ENCODE measurements at places on chromosomes 5 and 9.
A peak's percentile ranks its signal among the peaks of the same experiment; 100 is the strongest.

- no peak for DNase-seq
Measured at GRCh38 chr9:137139468-137140150, 655 bp downstream of the GRIN1 start.

DNA sequence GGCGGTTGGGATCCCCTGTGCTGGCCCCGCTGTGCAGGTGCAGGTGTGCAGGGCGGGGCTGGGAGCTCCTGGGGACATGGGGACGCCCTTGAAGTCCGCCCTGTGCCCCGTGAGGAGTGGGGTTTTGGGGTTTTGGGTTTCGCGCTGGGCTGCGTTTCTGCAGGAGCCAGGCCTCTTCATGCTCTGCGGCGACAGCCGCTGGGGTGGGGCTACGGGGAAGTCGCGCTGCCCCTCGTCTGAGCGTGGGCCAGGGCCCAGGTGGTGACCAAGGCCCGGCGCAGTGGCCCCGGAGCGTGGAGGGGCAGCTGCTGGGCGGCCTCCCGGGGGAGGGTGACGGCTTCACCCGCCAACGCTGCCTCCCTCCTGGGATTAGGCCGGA, 47.8 kb upstream of the IRX4 start:
- DNase-seq, result no peak

GRCh38 chr9:114098021-114098935, 814 bp downstream of the KIF12 start:
- no peak for DNase-seq

DNA sequence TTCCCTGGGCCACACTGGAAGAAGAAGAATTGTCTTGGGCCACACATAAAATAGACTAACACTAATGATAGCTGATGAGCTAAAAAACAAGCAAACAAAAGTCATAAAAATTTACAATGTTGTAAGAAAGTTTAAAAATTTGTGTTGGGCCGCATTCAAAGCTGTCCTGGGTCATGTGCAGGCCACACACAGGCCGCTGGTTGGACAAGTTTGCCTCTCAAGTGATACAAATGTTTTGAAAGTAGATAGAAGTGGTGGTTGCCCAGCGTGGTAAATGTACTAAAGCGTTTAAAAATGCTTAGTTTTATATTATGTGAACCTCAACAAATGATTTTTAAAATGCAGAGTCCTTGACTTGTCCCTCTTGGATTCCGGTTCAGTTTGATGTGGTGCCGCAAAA, 94.9 kb upstream of the TBCA start:
- no peak for DNase-seq

GRCh38 chr9:134221273-134222017, 57.1 kb upstream of the RNU6ATAC start:
- DNase-seq, result no peak

DNA sequence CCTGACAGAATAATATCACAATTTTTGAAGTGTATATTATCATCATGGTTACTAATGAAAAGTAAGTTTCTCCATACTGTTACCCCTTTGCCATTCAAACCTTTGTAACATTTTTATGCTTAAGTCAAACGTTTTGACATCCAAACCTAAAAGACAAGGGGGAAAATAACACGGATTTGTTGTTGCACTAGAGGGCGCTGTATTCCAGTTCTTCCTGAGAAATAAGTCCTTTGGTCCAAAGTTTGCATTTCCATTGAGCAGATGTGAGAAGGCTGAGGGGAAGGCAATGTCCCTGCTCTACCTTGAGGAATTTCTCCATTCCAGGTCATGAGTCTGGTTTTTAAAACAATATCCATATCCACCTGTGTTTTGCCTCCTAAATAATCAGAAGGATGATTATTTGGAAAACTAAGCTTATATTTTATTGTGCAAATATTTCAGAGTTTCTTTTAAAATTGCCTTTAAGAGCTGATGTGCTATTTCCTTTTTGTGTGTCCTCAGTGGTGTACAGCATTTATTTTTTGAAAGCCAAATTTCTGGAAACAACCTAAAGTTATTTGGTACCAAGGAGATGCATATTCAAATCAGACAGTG, 9.7 kb downstream of the LECT2 start:
- DNase-seq, result no peak

- DNase-seq, result no peak
Measured at GRCh38 chr5:177511181-177511580, 1.6 kb upstream of the DOK3 start.

DNA sequence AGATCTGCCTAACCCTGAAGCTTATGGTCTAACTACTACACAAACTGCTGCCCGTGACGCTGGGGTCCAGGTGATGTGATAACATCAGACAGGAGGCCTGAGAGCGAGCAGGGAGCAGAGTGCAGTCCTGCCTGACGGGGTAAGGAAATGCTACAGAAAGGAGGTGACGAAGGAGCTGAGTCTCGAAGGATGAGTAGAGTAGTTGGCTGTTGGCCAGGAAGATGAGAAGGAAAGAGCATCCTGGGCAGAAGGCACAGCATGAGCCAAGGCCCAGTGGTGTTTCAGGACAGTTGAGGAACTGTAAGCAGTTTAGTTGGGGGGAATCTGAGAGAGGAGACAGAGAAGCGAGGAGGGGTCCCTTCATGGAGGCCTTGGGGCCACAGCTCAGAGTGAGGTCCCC, 136.0 kb upstream of the TBC1D2 start:
- DNase-seq, result no peak

DNA sequence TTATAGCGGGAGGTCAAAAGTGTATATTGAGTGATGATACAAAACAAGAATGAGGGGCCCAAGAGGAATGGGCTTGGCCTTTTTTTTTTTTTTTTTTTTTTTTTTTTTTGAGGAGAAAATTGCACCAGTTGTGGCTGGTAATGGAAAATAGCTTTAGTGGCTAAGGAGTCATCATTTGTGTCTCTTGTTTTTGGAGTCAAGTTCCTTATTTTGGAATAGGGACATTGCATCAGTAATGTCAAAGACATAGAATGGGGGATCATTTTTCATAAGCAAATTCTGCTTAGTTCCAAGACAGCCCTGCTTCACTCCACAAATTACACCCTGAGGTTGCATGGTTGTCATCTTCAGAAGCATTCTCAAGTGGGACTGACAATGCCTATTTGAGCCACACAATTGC, 137.4 kb downstream of the STK32A start:
- DNase-seq, result no peak

- no peak for DNase-seq
Measured at GRCh38 chr5:109880907-109881685, 191.4 kb downstream of the MAN2A1 start.

GRCh38 chr5:113682497-113683136, 169.1 kb downstream of the YTHDC2 start:
- DNase-seq, result no peak

DNA sequence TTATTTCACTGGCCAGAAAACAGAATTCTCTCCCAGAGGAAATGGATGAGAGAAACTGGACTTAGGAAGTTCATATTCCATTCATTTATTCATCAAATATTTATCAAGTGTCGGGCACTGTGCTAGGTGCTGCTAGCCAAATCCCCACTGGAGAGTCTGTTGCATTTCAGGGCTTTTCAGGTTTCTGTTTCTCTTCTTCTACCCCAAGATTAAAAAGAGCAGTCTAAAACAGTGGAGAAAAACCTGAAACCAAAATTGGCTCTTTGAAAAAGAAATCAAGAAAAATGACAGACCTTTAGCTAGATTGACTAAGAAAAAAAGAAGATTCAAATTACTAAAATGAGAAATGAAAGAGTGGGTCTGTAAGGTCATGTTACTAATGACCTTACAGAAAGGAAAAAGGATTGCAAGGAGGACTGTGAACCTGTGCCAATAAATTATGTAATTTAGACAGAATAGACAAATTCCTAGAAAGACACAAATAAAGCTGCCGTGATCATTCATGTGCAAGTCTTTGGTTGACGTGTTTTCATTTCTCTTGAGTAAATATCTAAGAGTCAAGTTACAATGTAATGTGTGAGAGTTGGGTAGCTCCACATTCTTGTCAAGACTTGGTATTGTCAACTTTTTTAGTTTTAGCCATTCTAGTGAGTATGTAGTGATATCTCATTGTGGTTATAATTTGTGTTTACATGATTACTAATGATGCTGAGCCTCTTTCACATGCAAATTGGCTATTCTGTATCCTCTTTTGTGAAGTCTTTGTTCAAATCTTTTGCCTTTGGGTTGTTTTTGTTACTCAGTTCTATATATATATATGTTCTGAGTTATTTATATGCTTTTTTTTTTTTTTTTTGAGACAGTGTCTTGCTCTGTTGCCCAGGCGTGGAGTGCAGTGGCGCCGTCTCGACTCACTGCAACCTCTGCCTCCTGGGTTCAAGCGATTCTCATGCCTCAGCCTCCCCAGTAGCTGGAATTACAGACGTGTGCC, 23.7 kb downstream of the SNX30 start:
- DNase-seq, result no peak

- no peak for DNase-seq
Measured at GRCh38 chr5:119345861-119346260, 10.0 kb upstream of the TNFAIP8 start.

GRCh38 chr9:4298255-4299004, 1.4 kb downstream of the GLIS3 start:
- DNase-seq, result peak; percentile 12

DNA sequence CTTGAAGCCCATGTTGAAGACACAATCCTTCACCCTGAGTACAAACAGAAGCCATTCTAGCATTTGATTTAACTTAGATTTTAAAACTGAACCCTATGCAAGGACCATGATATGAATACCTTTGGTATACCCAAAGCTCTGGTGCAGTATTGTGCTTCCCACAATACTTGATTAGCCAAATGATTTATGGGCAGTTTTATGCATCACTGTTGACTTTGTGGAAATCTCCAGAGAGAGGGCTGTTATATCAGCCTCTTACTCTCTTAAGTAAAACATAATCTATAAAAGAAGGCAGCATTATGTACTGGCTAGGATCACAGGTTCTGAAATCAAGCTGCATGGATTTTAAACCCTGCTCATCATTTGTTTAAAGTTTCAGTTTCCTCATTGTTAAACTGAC, 762.8 kb downstream of the EFNA5 start:
- DNase-seq, result no peak

- DNase-seq, result no peak
Measured at GRCh38 chr5:45195026-45195425, 386.3 kb downstream of the MRPS30 start.

DNA sequence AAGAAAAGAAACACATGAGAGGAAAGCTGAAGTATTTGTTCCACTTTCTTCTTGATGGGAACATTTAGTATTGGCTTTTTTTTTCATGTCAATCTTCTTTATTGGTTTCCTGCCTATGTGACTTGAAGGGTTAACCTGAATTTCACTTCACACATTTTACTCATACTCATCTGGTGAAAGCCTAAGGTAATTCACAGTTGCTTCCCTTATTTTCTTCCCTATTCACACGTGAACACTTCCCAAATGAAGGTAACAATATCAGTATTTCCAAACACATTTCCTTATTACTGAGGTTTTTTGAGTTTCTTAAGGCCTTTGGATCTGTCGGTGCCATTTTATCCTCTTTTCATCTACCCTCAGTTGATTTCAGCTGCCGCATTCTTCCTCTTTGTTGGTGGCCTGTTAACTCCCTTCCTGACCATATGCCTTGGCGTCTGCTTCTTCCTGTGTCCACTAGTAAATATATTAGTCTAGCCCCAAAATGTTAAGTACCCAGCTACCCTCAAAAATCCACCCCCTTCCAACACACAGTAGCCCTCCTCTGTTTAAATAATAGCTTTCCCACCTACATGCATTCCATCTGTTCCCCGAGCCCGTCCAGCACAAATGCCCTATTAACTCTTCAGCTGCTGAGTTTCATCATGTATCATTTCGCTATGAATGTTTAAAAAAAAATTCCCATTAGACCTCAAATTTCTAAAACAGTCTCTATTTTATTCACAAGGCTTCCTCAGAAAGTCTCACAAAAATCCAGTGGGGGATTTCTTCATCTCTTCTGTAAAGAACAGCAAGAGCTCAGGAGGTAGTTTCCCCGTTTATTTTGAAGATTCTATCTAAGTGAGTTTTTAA, 97.3 kb downstream of the USP20 start:
- no peak for DNase-seq

- no peak for DNase-seq
Measured at GRCh38 chr5:95686651-95687050, 3.9 kb upstream of the SPATA9 start.

DNA sequence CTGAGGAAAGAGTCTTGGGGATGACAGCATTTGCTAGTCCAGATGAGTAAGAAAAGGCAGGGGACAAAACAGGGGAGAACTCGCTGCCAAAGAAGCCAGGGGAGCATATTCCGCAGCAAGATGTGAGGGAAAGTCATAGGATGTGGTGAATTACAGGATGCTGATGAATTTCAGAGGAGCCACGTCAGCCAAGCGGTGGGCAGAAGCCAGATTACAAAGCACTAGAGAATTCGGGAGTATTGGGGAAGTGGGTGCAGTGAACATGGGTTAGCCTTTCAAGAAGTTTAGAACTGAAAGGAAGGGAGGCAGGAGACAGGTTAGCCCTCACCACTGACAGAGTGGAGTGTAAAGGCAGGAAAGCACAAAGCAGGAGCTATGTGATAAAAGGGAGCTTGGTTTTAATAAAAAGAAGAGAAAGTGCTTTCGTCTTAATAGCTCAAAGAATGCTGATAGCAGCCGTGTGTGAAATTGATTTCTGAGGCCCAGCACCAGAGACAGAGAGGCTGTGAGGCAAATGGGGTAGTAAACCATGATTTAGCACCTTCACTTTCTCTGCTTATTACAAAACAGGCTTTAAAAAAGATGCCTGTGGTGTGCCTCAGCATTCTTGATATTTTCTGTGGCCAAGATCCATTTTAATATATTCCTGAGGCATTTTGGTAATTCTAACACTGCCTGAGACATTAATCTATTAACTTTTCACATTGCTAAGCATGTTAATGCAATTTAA, 16.9 kb downstream of the ADAMTSL1 start:
- no peak for DNase-seq

DNA sequence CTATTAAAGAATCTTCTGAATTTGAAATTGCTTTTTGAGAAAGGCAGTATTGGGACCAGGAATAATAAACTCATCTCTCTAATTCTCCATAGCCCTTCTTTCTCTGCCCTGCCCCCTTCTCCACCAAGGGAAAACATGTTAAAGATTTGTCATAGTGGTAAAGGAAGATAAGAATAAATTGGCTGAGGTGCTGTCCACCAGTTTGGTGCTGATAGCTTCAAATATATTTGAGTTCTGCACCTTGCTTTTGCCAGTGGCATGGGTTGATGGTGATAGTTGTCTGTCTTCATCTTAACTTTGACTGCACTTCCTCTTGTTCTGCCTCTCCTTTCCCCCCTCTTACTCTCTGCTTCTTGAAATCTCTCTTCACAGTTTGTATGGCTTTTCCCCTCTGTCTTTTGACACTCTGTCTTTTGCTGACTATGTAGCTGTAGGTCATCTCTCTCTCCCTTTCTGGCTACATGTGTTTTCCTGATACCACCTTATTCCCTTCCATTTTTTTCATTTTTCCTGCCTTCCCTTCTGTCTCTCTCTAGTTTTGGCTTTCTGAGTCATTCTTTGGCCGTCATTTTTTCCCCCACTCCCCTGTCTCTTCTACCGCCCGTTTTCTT, 56.6 kb downstream of the NDUFS4 start:
- no peak for DNase-seq

- no peak for DNase-seq
Measured at GRCh38 chr9:88007291-88007650, 32.9 kb upstream of the CDK20 start.

DNA sequence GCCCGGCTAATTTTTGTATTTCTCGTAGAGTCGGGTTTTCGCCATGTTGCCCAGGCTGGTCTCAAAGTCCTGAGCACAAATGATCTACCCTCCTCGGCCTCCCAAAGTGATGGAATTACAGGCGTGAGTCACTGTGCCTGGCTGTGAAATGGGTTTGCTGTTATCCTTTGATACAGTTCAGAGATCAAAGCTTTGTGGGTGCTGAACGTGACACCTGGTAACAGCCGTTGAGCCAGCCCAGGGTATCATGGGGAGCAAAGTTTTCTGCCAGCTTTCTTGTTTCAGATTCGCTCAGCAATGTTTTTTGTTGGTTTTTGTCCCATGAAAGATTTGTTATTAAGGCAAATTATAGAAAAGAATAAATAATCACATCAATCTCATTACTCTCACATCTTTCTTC, 68.9 kb upstream of the LPAR1 start:
- DNase-seq, result no peak
